ENCODE measurements at places on chromosomes 5 and 9.

- no peak for DNase-seq
These were observed 31.4 kb downstream of the FXN start for GRCh38 chr9:69066955-69067354.

DNA sequence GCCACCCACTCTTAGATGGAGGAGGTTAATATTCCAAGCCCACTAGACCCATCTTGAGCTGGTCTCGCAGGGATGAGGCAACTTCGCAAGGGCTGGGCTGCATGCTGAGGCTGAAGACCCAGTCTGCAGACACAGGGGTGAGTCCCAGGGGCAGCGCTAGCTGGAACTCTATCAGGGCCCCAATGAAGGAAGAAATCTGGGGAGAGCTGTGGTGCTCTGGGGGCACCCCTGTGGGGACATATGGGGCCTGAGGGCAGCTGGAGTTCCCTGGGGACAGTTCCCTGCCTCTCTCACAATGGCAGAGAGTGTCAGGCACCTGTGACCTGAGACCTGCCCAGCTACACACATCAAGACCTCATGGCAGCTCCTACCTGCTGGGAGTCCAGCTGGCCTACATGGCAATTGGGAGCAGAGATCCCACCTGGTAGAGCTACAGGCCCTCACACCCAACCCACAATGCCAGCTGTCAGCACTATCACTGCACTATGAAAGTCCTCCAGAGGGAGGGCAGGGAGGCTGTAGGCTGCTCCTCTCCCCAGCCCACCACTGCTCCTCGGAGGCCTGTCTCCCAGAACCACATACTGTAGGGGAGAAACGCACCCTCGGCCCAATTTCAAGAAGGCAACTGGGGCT lies 202.2 kb downstream of the GABBR2 start:
- no peak for DNase-seq

GRCh38 chr5:87147441-87147840 lies 120.2 kb upstream of the RASA1 start:
- no peak for DNase-seq

- DNase-seq, result no peak
These were observed 118.1 kb downstream of the NUDT12 start for GRCh38 chr5:103444333-103445038.
